Subcutaneous preadipocyte (primary cell): ENCODE measurements at places on chromosomes 2 and 18. TPM values are rescaled to one million over a fixed set of nuclear protein-coding genes. Genes with fewer than 3 reads are reported as not detected.

Gene KRTCAP3
- 0.39 TPM in 1 of 2 replicates, not detected in the other for total RNA-seq

Gene SIGLEC15
- 0.73 and 5.1 TPM in 2 replicates for total RNA-seq

Gene LIPG
- total RNA-seq = 1.5 and 4.5 TPM in 2 replicates

Gene LDLRAD4
- 0.39 and 0.73 TPM in 2 replicates for total RNA-seq

Gene CD8B2
- not detected in 2 replicates for total RNA-seq

Gene GCG
- total RNA-seq = not detected in 2 replicates

Gene LRRFIP1
- total RNA-seq = 59.0 and 67.6 TPM in 2 replicates

Gene PID1
- 9.6 and 18.2 TPM in 2 replicates for total RNA-seq

Gene CMPK2
- total RNA-seq = 0.73 and 1.4 TPM in 2 replicates

Gene UGT1A6
- not detected in 2 replicates for total RNA-seq
